ENCODE measurements at places on chromosomes 5 and 9. TPM values are rescaled to one million over a fixed set of nuclear protein-coding genes. Genes with fewer than 3 reads are reported as not detected.
A peak's percentile ranks its signal among the peaks of the same experiment; 100 is the strongest.

DNA sequence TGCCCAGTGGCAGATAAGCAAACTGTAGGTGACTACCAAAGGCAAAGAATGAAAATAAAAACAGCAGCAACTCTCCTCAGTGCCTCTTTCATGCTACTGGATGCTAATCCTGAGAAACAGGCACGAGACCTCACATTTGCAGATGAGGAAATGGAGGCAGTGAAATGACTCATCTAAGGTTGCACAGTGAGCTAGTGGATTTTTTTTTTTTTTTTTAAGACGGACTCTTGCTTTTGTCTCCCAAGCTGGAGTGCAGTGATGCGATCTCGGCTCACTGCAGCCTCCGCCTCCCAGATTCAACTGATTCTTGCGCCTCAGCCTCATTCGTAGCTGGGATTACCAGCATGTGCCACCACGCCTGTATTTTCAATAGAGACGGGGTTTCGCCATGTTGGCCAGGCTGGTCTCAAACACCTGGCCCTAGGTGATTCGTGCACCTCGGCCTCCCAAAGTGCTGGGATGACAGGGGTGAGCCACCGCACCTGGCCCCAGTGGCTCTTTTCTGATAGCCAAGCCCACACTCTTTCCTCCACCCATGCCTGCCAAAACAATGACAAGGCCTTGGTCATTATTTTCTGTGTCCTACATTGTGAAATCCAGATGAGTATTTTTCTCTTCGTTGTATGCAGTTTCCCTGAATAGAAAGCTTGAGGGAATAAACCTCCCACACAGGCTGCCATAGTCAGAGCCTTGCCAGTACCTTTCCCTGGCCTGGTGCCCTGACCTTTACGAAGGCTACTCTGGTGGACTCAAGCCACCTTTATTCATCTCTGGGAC is 19.2 kb downstream of the DOCK2 start:
- no peak overlapping the region for H3K4me3 ChIP-seq
- peak; percentile 80 for DNase-seq
- H3K27ac ChIP-seq, result no peak overlapping the region
- peaks cover 10% of the 10 kb centered on the region for H3K4me1 ChIP-seq

- no peak overlapping the region for H3K4me3 ChIP-seq
- peaks cover 31% of the 10 kb centered on the region for H3K36me3 ChIP-seq
- H3K4me1 ChIP-seq, result peaks cover 40% of the 10 kb centered on the region
- H3K27me3 ChIP-seq, result no peaks in the 10 kb centered on the region
Observed at GRCh38 chr9:529731-530130, 311.8 kb upstream of the DMRT1 start.

The SLC24A2 gene
- not detected for total RNA-seq

The CCDC171 gene
- total RNA-seq, result 1.8 TPM

Measured in MCF 10A (cell line).